ENCODE measurements at places on chromosomes 13 and 19.
A peak's percentile ranks its signal among the peaks of the same experiment; 100 is the strongest.

DNA sequence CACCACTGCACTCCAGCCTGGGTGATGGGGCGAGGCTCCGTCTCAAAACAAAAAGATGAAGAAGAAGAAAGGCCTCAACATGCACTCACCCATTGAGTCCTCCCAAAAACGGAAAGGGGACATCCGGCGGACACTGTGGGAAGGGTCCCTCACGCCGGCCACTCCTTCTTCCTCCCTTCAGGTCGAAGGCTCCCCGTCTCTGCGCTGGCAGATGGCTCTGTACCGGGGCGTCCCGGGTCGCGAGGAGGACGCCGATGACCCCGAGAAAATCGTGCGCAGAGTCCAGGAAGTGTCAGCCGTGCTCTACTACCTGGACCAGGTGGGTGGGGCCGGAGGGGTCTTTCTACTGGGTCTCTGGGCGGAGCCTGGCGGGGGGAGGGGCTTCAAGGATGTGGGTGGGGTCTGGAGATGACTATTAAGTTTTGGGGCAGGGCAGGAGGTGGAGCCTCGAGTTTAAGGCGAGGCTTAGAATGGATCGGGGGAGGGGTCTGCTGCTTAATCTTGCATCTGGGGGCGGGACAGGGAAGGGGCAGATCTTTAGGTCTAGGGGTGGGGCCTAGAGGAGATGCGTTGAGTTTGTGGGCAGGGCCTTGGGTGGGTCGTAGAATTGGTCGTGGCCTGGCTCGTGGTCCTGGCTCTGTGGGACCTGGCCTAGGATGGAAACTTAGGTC is 90.2 kb downstream of the MAP4K1 start:
- no peak for DNase-seq

DNA sequence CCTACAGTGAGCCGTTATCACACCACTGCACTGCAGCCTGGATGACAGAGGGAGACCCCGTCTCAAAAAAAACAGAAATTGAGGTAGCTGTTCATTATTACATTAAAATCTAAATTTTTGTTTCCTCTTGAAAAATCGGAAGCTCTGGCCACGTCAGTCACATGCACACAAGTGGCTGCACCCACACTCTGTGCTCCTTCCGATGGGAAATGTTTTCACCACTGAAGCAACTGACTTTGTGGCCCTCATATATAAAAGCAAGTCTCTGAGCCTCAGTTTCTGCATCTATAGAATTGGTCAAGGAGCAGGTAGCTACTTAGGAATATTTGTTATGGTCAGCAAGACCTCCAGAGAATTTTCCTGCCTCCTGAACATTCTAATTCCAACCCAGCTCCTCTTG is 4.5 kb downstream of the LRRC25 start:
- DNase-seq = no peak

GRCh38 chr19:3745363-3746045 is 16.0 kb downstream of the APBA3 start:
- DNase-seq = no peak

GRCh38 chr19:48925240-48925843 is 8.2 kb upstream of the DHDH start:
- DNase-seq = no peak

DNA sequence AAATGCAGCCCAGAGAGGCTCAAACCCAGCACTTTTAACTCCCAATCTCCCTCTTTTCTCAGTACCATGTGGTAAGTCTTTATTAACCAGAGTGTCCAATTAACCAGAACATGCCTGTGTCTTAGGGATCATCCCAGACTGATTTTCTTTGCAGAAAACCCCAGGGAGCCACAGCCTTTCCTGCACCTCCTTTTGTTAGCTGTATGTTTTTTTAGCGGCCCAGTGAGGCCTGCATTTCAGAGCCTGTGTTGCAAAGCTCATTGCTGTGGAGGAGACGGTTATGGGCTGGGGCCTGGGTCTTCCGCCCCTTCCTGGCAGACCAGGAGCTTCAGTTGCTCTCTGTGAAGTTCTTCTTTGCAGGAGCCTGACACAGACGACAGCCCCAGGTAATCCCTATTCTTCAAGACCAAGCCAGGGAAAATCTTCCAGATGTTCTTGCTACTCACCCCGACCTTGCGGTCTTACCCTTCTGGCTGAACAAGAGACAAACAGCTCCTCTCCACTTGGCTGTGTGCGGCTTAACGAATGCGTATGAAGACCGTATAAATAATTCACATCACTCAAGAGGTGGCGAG is 70.7 kb upstream of the TSHZ3 start:
- DNase-seq = no peak

DNA sequence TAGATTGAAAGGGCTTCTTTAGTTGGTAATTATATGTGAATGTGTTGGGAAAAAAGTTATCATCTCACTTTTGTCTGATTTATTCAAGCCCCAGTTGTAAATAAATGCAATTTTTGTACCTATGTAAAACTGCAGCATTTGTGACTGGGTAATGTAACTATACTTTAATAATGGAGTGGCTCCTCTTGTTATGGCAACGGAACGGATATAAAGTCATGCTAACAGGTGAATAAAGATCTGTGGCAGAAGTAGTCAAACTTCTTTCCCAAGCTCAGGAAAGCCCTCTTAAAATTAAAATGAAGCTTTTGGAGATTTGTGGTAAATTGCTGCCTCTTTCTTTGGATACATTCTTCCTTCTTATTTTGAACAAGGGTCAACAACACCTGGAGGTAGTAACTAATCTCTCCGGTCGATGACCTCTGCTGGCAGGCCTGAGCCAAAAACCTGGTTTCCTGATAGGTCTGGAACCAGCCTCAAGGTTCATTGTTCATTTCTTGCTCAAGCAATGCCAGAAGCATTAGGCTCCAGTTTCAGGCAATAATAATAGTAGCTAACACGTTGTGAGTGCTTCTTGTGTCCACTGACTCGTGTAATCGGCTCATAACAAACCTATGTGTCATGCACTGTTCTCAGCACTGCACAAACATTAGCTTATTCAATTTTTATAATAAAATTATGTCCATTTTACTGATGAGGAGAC is 313.4 kb upstream of the DACH1 start:
- no peak for DNase-seq

GRCh38 chr19:53365899-53366493 is 491 bp downstream of the ZNF525 start:
- peak; percentile 19 for DNase-seq

GRCh38 chr19:3512562-3513228 is 6.6 kb downstream of the FZR1 start:
- DNase-seq = no peak

DNA sequence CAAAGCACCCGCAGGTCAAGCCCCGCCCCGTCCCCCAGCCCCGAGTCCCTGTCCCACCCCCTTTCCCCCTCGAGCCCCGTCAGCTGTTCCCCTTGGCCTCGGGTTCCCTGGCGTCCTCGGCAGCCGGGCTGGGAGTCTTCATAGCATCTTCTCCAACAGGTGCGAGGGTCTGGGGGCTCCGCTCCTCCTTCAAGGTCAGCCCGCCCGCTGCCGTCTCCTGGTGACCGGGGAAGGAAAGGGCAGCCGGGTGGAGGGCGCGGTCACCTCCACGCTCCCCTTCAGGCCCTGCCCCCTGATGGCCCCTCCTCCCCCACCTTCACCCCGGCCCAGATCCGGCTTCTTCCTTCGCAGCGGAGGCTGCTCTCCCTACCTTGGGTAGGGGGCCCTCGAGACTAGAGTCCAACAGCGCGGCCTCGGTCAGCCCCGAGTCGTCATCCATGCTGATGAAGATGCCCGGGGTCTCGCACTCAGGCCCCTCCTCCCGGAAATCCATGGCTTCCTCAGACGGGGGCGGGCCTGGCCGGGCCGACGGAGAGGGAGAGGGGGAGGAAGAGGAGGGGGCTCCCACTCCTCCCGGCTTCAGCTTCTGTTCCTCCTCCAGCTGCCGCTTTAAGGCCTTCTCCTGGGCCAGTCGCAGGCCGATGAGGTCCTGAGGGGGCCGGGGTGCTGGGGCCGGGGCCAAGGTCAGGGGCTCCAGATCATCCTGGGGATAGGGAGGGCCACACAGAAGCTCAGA is 541 bp upstream of the RSPH6A start:
- no peak for DNase-seq

- peak; percentile 93 for DNase-seq
Measured at GRCh38 chr19:39156326-39157230, 31.0 kb downstream of the PAK4 start.

DNA sequence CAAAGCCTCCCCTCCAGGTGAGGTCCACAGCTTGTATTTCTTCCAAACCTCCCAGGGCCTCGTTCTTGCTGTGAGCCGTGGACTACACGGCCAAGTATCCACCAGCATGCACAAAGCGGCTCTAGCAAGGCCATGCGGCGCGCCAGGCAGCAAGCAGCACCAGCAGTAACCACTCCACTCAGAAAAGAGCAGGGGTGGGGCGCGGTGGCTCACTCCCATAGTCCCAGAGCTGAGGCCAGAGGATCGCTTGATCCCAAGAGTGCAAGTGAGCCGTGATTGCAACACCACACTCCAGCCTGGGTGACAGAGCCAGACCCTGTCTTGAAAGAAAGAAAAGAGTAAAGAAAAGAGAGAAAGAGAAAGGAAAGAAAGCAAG is 4.7 kb downstream of the CCDC8 start:
- peak; percentile 93 for DNase-seq

DNA sequence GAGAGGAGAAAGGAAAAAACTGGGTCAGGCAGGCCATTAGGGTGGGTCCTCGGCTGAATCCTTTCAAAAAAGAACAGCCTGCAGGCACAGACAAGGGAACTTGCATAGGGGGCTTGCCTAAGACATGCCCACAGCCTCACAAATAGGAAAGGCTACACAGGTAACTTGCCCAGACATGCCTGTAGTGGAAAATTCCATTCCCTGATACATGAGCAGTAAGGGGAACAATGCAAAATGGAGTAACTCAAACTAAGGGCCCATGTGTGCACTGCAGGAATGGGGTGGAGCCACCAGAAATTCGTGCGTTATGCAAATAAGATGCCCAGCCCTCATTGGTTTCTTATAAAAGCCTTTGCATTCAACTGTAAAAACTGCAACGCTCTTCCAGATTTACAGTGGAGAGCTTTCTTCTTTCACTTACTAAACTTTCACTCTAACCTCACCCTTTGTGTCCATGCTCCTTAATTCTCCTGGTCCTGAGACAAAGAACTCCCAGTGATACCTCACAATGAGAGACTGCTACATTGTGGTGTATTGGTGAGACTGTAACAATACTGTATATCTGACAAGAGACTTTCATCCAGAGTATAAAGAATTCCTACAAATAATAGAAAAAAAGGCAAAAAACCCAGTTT is 59.5 kb upstream of the SLITRK1 start:
- no peak for DNase-seq

GRCh38 chr19:15072930-15073647 is 8.9 kb upstream of the OR1I1 start:
- no peak for DNase-seq

DNA sequence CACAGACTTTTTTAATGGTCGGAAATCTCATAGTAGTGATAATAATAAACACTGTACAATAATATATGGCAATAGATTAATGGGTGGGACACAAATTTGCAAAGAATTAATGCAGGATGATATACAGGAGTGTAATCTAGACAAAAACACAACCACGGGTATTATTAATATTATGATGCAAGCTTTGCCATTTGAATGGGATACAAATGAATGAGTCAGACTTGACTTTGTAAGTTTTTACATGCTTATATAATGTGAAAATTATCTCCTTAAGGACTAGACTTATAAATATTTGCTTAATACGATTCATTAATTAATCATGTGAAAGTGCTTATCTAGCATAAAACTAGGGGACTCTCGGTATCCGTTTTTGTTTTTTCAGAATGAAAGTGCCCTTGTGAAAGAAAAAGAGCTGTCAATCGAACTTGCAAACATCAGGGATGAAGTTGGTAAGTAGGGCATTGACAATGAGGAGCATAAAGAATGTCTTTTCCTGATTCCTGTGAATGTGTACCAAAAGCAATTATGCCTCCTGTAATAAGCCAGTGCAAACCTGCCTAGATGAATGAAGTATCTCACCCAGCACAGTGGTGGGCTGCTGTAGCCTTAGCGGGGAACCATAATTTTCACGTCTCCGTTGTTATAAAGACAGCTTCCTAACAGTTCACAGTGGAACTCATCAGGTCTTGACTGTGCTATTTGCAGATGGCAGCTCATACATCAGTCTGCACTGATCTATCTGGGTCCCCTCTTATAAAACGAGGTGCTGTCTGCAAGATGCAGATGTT is 155.7 kb downstream of the SLC7A1 start:
- DNase-seq = no peak

DNA sequence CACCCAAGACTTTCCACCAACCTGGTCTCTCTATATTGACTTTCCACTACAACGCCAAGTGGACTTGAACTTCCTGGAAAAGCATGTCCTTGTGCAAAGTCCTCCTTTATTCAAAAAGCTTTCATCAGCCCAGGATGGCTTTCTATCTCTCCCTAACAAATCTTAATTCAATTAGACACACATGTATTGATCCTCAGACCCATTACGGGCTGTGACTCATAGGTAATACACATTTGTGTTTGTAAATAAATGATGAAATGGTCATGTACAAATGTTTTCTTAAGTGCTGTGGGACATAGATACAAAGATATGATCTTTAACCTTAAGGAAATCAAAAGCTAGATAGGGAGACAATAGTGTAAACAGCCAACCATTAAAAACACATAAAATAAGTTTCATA is 1189.7 kb downstream of the EFNB2 start:
- no peak for DNase-seq

DNA sequence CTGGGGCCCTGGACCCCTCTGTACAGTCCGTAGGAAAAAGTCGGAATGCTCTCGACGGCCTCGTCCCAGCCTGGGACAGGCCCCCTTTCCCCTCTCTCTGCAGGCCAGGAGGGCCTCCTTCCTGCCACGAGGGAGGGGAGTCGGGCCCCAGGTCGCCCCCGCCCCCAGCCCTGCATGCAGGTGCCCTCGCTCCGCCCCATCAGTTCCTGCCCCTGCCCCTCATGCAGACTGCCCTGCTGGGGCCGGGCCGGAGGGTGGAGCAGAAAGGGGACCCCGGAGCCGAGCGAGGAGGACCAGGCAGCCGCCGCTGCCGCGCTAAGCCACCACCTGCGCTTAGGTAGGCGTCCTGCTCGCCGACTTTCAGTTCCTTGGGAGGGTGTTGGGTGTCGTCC is 7.3 kb downstream of the LYL1 start:
- DNase-seq = no peak

- DNase-seq = peak; percentile 60
Measured at GRCh38 chr13:106449096-106449495, 86.4 kb downstream of the EFNB2 start.

DNA sequence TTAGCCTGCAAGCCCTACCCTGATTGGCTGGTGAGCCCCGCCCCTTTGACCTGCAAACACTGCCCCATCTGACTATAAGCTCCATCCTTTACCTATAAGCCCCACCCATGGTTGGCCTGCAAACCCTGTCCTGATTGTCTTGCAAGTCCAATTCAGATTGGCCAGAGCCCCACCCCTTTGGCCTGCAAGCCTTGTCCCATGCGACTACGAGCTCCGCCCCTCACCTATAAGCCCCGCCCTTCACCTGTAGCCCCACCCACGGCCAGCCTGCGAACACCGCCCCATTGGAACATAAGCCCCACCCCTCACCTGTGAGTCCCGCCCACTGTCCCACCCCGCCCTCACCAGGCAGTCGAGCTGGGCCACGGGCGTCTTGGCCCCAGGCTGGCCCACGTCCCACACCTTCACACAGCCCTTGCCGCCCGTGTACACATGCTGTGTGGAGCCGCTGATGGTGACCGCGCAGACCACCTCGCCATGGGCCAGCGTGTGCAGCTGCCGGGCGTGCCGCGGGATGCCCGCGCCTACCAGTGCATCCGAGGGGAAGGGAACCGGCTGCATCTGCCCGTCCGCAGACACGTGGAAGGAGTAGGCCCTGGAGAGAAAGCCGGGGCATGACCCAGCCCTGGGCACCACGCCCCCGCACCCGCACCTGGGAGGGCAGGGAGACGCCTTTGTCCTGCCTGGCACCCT is 22.9 kb downstream of the TLE2 start:
- DNase-seq = no peak

GRCh38 chr19:42201489-42202289 is 15.8 kb downstream of the DEDD2 start:
- DNase-seq = no peak

All from thyroid gland (tissue), 4 donors.